Stimulated activated CD4-positive, alpha-beta T cell treated with anti-CD3 and anti-CD28 coated beads, Interleukin-15, amount 100 ng/mL, for 1 hour (primary cell): ENCODE measurements at places on chromosomes 2 and 18.

- DNase-seq: no peak
These were observed 563.1 kb upstream of the FAM98A start for GRCh38 chr2:34162231-34162630.

- no peak for DNase-seq
These were observed 34.7 kb downstream of the RFX8 start for GRCh38 chr2:101440127-101440738.

DNA sequence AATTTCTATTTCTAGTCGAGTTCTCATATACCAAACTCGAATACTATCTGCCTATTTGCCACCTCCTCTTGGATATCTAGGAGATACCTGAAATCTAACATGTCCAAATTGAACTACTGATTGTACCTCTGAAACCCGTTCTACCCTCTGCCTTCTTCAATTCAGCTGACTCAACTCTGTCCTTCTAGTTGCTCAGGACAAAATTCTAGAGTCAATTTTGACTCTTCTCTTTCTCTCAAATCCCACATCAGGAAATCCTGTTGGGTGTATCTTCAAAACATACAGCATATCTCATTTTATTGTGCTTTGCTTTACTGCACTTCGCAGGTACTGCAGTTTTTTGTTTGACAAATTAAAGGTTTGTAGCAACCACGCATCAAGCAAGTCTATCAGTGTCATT lies 137.8 kb downstream of the ZAP70 start:
- no peak for DNase-seq

- no peak for DNase-seq
These were observed 44.7 kb downstream of the TRPM8 start for GRCh38 chr2:233961905-233962304.

GRCh38 chr18:55339990-55340389 lies 248.0 kb downstream of the TCF4 start:
- DNase-seq: no peak

DNA sequence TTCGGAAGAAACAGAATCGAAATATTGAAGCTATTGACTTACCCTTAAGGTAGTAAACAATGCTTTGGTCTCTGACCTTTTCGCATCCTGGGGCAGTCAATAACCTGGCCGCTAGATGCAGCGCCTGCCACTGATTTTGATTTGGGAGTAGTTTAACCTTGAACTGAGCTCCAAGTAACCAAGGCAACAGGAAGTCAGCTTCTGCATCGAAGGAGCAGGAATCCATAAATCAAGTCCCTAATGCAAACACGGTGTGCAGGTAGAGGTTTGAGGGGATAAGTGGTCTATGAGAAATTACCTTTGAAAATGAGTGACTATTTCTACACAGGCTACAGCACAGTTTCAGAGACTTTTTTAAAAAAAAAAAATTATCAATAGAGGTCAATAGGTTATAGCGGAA lies 353.5 kb downstream of the SETBP1 start:
- DNase-seq: no peak
